Stimulated activated CD4-positive, alpha-beta T cell treated with anti-CD3 and anti-CD28 coated beads, TNF-alpha, amount 100 ng/mL, for 24 hours (primary cell): ENCODE measurements at places on chromosomes 11 and 22.

DNA sequence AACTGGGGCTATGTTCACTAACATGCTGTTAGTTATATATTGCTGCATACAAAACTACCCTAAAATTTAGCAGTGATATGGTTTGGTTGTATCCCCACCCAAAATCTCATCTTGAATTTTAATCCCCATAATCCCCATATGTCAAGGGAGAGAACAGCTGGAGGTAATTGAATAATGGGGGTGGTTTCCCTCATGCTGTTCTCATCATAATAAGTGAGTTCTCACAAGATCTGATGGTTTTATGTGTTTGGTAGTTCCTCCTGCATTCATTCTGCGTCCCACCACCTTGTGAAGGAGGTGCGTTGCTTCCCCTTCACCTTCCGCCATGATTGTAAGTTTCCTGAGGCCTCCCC lies 10.0 kb upstream of the PATL1 start:
- no peak for DNase-seq

GRCh38 chr11:73659961-73660360 lies 13.6 kb downstream of the PLEKHB1 start:
- DNase-seq, result no peak

DNA sequence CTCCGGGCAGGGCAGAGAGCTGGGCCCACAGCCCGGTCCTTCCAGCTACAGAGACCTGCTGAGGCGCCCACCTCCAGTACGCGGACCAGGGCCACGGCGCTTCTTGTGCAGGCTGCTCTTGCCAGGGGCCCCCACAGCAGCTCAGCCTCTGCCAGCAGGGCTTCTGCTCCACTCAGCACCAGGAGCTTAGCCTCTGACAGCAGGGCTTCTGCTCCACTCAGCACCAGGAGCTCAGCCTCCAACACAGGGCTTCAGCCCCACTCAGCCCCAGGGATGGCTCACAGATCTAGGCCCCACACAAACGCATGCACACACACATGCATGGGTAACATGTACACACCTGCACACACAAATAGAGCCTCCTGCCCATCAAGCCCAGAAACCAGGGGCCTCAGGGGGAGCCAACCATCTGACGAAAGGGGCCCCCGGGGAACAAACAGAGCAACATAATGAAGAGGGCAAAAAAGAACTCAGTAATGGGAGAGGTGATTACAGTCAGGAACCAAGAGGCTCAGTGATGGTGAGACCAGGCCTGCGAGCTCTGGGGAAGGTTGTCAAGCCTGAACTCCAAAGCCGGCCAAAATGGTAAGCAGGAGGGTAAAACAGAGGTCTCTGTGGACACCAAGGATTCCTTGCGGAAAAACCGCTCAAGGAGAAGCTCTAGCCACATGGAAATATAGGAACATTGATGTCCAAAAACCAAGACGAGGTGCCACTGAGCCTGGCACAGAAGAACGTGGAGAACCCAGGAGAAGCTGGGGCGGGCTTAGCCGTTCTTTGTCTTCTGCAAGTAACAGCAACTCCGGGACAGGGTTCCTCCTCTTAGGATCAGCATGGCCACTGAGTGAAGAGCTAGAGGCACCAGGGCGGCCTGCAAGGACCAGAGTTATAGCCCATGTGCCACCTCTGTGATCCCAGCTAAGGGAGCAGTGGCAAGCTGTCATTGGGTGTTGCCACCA lies 46.5 kb downstream of the GNB1L start:
- DNase-seq, result no peak

- DNase-seq, result no peak
These were observed 80.6 kb upstream of the SYT13 start for GRCh38 chr11:45366619-45367190.

DNA sequence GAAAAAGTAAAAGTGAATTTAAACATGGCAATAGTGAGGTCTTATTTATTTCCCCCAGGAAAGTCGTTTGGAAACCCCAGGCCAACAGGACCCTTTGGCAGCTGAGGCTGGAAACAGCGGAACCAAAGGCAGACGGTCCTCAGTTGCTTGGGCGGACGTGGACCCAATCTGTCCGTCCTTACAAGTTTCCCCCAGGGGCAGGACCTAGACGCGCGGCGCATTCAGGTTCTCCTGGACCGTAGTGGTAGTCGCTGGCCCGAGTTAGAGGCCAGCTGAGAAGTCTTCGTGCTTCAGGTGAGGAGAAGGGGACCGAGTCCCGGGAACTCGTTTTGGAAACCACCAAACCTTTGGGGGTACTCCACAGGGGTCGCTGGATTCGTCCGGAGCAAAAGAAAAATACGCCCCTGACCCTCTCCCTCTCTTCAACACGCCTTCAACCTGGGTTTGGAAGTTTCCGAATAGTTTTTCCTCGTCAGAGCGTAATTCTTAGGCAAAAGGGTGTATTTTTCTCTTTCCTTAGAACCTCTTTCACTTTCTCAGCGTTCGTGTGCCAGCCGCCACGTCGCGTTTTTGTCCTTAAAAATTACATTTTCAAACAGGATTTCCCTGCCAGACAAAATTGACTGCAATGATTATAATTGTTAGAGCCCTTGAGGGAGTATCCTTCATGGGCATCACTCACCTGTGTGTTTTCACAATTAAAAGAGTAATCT lies 2.1 kb downstream of the METTL15 start:
- peak; percentile 57 for DNase-seq

DNA sequence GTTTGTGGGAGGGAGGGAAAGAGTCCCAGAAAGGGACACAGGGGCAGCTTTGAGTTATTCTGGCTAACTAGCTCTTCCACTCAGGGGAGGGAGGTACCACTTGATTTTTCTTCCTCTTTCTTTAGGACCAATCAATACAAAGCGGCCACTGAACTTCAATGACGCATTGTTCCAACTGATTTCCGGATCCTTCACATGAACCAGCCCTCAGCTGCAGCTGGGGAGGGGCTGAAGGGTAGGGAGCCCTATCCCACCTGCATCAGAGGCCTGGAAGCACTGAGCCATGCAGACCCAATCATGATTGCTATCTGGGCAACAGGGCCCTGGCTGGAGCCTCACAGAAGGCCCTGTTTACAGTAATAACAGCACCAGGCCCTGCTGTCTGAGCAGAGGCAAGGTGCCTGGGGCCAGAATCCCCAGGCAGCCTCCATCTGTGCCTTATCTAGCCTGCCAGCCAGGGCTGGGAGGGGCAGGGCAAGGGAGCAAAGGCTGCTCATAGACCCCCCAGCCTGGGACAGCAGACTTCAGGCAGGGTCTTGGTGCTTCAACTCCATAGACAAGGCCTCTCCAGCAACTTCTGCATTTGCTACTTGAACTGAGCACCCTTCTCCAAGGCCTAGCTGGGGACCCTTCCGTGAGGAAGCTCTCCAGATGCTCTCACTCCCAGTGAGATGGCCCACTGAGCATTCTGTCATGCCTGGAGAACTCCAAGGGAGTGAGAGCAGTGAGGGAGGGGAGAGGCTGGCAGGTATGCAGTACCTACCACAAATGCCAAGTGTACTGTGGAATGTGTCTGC lies 22.5 kb downstream of the CLPB start:
- DNase-seq, result no peak

DNA sequence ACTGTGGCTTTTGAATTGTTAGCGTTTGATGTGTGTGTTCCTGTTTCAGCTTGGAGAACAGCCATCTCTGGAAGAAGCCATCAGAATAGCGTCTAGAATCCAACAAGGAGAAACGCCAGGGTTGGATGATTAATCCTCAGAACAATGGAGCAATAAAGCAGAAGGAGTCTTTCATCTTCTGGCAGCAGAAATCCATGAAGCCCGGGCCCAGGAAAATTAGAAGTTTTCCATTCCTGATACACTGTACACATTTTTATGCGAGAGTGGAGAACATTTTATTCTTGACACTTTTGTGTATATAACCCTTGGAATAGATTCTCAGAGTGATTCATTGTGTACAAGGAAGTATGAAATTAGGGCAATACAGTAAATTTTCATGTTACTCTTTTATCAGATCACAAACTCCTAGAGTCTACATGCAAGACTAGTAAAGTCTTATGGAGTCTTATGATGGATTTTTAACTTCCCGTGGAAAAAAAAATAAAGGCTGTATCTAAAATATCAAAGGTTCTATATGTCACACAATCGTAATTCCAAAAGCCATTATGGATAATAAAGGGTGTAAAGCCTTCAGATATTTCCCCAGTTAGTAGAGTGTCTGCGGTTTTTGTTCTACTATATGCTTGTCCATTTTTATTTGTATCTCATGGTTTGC lies 45.9 kb upstream of the WEE1 start:
- no peak for DNase-seq

- DNase-seq, result no peak
These were observed 7.0 kb downstream of the CHST1 start for GRCh38 chr11:45658292-45658991.

- DNase-seq, result no peak
These were observed 133.7 kb downstream of the SNX19 start for GRCh38 chr11:130782361-130783222.

DNA sequence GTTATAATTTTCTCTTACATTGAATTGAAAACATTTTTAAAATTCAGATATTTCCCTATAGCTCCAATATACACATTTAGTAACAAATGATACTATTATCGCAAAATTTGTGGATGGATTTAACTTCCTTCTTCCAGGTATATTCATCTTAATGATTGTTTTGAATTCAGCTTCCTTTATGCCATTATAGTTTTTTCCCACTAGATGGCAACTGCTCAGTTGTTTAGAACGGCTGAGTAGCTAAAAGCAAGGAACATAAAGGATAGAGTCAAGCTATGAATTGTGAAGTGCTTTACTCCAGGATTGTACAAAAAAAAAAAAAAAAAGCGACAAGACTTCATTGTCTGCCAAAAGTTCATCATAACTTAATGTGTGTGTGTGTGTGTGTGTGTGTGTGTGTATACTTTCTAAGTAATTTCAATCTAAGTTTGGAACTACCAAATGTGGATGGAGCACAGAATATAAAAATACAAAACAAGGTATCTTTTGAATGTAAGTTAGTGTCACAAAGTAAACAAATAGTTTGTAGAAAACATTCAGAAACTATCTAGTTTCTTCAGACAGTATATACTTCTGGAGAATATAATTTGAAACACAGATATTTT lies 846.4 kb downstream of the DLG2 start:
- DNase-seq, result no peak

DNA sequence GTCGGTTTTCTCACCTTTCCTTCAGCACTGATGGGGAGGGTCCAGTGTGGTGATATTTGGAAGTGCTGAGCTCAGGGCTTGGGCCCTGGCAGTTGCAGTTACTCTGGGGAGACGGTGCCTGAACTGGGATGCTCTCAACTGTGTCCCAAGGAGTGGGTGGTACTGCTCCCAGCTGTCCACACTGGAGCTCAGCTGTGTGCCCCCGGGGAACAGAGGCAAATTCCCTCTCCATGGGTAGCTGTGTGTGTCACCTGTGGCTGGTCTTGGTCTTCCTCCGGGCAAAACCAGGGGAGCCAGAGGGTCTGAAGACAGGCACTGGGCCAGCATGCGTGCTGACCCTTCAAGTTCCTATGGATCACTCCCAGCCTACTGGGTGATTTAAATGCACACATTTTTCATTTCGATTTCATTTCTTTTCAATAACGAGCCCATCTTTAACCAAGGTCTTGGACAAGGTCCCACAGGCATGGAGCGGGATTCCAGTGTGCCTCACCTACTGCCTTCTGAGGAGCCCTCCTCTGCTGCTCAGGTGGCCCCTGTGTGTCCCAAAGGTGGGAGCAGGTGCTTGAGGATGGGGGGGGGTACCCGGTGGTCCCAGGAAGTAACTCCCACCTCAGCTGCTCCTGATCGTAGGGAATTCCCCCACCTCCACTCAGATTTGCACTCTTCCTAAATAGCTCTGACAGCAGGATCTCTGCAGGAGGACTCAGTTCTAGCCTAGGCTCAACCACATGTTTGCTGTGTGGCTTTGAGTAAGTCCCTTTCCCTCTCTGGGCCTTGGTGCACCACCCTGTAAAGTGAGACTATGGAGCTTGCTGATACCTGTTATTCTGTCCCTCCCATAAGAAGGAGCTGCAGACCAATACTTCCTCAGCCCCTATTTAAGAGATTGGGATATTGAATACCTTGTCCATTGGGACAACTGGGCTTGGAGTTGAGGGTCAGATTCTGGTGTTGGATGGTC lies 16.8 kb downstream of the PRDM11 start:
- no peak for DNase-seq

GRCh38 chr11:76762867-76763572 lies 20.1 kb upstream of the TSKU start:
- DNase-seq, result no peak

DNA sequence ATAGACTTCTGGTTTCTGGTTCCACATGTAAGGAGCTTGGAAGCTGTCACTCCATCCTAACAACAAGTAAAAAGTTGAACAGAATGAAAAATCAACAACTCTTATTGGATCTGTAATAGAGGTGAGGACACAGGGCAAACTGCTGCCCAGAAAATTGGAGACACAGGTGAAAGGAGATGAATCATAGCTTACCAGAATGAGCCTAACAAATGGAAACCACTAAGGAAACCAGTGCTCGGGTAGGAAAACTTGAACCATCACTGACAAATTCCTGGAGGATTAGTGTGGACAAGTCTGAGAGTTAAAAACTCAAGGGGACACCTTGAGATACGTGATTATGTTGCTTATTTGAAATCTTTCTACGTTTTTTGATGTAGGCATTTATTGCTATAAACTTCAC lies 52.1 kb downstream of the GDPD4 start:
- DNase-seq, result no peak

GRCh38 chr11:109845437-109845836 lies 247.8 kb upstream of the ZC3H12C start:
- DNase-seq, result no peak

- DNase-seq, result no peak
These were observed 1152.4 kb downstream of the LRRC4C start for GRCh38 chr11:40306938-40307548.

- DNase-seq, result no peak
These were observed 416.5 kb upstream of the DDI1 start for GRCh38 chr11:103619938-103620337.
